ENCODE measurements at places on chromosomes 6 and 20.

- no peak for DNase-seq
Observed at GRCh38 chr20:41050361-41051008, 21.9 kb downstream of the TOP1 start.

DNA sequence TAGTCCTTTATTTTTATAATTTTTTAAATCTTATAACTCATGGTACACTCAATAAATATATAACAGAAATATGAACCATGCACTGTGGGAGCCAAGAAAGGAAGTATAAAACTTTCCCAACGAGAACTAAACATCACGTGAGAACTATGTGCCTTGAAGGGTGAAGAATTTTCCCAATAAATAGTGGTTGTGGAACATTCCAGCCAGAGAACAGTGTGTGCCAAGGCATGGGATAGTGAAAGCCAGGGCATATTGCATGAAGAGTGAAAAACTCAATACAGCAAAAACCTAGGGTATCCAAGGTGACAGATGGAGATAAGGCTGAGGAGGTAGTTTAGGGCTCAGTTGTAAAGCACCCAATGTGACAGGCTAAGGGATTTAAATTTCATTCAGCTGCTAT, 86.1 kb downstream of the SIM1 start:
- DNase-seq = no peak

GRCh38 chr6:30548375-30548774, 7.9 kb downstream of the GNL1 start:
- no peak for DNase-seq

GRCh38 chr6:36615018-36615761, 21.0 kb downstream of the SRSF3 start:
- peak; percentile 42 for DNase-seq

- DNase-seq = no peak
Observed at GRCh38 chr20:20480689-20481088, 112.8 kb downstream of the INSM1 start.

- DNase-seq = no peak
Observed at GRCh38 chr6:112383191-112383590, 36.1 kb downstream of the RFPL4B start.

DNA sequence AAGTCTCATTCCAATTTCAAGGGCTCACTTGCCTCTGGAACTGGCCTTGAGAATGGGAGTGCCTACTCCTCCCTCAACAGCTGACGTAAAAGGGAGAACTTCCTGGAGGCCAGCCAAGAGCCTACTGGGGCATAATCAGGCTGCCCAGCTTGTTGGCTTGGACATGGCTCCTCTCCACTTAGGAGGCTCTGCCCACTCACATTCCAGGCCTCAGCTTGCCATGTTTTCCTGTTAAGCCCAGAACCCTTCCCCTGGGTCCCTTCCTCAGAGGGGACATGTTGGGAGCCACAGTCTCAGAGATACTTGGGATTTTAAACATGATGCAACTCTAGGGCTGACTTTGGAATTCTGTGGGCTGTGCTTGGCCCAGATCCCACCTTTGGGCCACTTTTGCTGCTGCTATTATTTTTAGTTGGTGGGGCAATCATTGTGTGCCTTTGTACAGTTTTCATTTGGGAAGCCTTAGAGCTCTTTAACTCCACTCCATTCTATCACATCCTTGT, 31.5 kb upstream of the ADTRP start:
- no peak for DNase-seq

DNA sequence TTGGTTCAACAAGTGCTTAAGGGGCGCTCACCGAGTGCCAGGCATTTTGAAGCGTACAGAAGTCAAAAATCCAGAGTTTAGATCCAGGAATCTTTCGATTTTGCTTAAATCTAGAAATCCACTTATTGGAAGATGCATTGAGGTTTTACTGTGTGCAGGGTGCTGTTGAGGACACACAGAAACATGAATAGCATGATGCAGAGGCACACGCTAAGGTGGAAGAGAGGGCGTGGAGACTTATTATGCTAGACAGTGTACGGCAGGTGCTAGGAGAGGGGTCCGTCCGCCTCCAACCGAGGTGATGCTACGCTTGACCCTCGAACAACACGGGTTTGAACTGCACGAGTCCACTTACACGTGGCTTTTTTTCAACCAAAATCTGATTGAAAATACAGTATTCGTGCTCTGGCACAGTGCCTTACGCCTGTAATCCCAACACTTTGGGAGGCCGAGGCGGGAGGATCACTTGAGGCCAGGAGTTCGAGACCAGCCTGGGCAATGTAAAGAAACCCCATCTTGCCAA, 1.0 kb upstream of the KIF13A start:
- DNase-seq = no peak

- DNase-seq = no peak
Observed at GRCh38 chr6:124987291-124987690, 25.1 kb downstream of the RNF217 start.

DNA sequence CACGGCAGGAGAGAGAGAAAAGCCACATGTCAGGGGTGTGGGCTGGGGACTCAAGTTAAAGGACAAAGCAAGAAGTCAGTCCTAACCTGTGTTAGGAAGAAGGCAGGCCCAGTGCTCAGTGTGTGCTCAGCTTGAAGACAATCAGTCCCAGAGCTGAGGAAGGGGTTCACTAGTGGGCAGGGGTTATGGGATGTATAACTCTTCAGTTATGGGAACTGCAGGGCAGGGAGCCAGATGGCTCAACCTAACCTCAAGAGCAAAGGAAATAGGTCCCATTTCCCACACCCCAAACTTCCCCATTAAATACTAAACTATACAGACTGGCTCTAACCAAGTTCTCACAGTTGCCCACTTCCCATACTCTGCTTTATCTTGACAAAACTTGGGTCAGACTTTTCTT, 7.4 kb upstream of the SSTR4 start:
- no peak for DNase-seq

DNA sequence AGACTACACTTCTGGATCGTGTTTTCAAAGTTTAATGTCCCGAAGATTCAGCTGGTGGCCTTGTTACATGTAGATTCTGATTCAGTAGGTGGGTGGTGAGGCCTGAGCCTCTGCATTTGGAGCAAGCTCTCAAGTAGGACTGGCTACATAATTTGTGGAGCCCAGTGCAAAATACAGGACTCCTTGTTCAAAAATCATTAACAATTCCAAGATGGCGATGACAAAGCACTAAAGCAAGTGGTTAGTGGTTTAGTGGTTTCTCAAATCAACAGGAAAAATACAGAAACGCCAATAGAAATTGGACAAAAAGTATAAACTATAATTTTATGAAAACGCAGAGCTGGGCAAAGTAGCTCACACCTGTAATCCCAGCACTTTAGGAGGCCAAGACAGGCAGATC, 133.7 kb upstream of the STMND1 start:
- no peak for DNase-seq

GRCh38 chr6:7604003-7604402, 14.0 kb downstream of the SNRNP48 start:
- no peak for DNase-seq
